ENCODE measurements at places on chromosomes 4 and X. TPM values are rescaled to one million over a fixed set of nuclear protein-coding genes. Genes with fewer than 3 reads are reported as not detected.

GRCh38 chrX:11470250-11470974 is 177.2 kb downstream of the AMELX start:
- no peak for DNase-seq

DNA sequence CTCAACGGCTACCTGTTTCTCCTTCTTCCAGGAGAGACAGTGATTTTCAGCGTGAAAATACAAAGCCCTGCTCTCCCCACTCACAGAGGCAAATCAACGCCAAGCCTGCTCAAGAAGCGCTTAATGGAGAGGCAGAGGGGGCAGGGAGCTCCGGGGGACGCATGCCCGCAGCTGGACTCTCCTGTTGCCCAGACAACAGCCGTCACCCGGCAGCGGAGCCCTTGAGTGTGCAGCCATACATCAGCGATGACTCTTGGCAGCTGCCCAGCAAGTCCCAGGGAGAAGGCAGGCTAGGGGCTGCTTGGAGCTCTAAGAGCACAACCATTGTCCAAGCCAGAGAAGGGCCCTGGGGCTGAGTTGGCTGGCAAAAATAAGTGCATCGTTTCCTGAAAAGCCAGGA is 71.0 kb upstream of the AFAP1 start:
- DNase-seq: peak; percentile 35

The VEGFC gene
- 6.9 TPM for total RNA-seq

The ZNF185 gene
- 2.5 TPM for total RNA-seq

DNA sequence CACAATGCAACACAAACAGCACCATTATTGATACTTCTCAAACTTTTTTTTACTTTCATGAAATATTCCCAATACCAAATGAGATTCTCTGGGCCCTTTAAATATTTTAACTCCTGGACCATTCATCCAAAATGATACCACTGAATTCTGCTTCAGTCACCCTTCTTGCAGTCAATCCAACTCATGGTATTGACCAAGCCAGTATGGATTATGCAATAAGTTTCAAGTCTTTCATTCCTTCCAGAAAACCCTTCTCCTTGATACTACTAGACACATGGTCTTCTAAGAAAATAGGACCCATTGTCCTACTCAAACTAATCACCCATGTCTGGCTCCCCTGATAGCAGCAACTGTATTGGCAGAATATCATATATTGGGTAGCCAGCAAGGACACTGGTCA is 23.0 kb downstream of the ZNF721 start:
- DNase-seq: no peak

The ZNF827 gene
- 13.8 TPM for total RNA-seq

The SRPX gene
- 45.2 TPM for total RNA-seq

The HMGN5 gene
- total RNA-seq: 2.3 TPM

GRCh38 chrX:63765712-63766111 is 19.3 kb downstream of the ARHGEF9 start:
- no peak for DNase-seq

The RNF212 gene
- 0.62 TPM for total RNA-seq

The FGB gene
- total RNA-seq: not detected

DNA sequence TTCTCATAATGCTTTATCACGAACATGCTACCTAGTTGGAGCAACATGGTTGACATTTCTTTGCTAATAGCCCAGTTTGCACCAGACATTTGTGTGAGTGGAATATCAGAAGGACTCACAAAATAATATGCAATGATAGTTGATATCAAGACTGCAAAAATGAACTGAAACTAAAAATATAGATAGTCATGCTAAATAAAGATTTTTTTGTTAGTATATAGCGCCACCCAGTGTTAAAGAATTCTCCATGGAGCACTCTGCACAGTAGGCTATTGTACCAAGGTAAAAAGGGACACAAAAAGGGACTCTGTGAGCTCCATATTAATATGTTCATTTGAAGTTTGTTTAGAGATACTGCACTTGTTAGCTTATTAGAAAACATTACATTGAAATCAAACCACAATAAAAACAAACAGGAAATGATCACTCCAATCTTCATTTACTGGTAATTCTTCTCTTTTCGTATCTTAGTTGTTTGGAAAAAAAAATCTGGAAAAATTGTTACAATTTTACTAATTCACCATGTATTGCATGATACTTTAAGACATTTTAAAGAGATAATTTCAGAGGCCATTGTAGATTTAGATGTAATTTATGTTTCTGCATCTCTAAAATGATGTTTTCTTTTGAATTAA is 1509.6 kb downstream of the ADGRL3 start:
- DNase-seq: no peak

The SLC9B1 gene
- total RNA-seq: 0.20 TPM

The PF4V1 gene
- not detected for total RNA-seq

GRCh38 chr4:3128976-3129375 is 54.5 kb downstream of the HTT start:
- no peak for DNase-seq

The ACE2 gene
- total RNA-seq: 12.7 TPM

DNA sequence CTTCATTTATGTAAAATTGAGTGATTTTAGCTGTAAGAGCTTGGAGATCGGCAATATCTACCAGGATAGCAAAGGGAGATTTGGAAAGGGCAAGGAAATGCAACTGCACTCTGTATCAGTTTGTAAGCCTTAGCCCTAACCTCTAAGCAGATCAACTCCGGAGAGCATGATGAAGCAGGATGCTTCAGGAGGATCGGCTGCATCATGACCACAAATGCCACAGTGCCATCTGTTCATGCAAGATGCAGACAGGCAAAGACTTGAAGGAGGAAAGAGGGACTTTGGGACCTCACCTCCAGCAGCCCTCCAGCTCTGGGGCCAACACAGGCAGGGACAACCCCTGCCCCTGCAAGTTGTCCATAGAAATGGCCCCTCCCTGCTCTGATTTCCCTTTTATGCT is 377.6 kb upstream of the GATB start:
- no peak for DNase-seq

The GPR34 gene
- total RNA-seq: 8.6 TPM

- no peak for DNase-seq
These were observed 505.6 kb downstream of the STIM2 start for GRCh38 chr4:27366104-27366823.

GRCh38 chr4:45778514-45778913 is 345.3 kb downstream of the GABRG1 start:
- DNase-seq: no peak

DNA sequence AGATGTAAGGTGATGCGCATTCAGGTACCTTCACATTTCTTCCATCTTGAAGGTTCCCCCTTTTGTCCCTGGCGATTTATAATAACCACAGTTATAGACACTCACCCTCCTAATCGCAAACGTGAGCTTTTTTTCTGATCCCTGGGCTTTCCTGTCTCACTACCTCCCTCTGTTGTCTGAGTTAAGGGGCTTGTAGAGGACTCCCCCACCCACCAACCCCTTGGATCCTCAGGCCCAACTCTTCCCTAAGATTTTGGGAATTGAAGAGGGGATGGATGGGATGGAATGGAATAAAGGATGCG is 1.4 kb downstream of the CNKSR2 start:
- no peak for DNase-seq

The ARX gene
- not detected for total RNA-seq

DNA sequence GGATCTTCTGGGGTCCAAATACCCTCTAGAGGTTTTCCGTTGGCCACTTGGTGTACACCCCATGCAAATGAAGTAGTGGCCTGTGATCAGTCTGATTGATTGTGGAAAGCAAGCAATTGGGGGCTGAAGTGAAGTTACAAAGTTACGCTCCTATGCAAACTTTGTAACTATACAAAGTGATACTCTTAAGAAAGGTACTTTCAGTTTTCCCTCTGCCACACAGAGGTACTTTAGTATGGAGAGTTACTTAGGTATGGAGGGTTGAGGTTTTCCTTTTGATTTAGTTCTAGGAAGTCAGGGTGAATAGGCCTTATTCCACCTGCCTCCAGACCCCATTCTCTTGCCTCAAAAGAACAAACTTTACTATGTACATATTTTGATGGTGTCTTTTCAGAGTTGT is 28.7 kb downstream of the STAG2 start:
- DNase-seq: no peak

DNA sequence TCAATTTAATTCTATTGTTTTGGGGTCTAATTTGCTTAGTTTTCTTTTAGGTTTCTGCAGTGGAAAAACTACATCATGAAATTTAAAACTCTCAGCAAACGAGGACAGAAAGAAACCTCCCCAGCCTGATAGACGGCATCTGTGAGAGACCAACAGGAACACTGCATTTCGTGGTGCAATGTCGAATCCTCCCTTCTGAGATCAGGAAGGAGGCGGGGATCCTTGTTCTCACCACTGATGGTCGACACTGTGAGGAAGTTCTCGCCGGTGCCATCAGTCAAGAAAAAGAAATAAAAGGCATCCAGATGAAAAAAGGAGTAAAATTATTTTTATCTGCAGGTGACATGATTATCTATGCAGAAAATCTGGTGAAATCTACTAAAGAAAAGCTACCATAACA is 16.5 kb downstream of the GAK start:
- no peak for DNase-seq

DNA sequence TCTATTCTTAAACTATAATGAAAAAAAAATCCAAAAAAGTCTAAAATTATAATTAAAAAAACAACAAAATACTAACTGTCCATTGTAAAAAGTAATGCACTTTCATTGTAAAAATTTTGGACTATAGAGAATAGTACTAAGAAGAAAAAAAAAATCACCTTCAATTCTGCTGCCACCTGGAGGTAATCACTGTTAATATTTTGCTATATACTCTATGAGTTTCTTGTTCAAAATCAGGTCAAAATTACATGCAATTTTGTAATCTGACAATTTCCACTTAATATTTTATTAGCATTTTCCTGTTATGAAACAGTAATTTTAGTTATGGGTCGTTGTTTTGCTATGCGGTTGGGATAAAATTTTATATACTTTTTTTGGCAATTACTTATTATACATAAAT is 62.0 kb downstream of the HTT start:
- no peak for DNase-seq

The BEX1 gene
- 0.50 TPM for total RNA-seq

DNA sequence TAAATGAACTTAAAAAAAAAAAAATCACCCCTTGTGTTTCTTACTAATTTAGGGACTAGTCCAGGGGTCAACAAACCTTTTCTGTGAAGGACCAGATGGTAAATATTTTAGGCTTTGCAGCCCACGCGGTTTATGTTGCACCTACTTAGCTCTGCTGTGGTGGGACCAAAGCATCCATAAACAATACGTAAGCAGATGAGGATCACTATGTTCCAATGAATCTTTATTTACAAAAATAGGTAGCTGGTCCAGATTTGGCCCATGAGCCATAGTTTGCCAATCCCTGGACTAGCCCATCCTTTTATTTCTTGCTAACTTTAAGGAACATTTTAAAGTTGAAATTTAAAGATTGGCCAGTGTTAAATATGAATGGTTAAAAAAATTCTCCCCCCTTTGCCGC is 95.3 kb downstream of the AFF1 start:
- no peak for DNase-seq

The CSAG1 gene
- not detected for total RNA-seq

DNA sequence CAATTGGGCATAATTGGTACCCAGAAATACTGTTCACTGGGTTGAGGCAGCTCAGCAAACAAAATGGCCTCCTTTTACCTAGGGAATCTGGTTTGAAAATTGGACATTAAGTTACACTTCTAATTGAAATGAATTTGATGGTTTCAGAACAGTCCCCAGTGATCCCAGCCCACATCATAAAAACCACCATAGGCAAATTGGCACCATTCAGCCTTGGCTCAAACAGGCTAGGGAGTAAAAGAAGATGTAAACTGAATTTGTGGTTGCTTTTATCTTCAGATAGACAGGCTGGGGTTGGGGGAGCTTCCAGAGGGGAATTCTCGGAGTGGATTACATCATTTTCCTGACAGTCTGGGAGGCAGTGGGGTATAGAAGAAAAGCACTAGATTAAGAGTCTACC is 576.5 kb downstream of the MID1IP1 start:
- no peak for DNase-seq

DNA sequence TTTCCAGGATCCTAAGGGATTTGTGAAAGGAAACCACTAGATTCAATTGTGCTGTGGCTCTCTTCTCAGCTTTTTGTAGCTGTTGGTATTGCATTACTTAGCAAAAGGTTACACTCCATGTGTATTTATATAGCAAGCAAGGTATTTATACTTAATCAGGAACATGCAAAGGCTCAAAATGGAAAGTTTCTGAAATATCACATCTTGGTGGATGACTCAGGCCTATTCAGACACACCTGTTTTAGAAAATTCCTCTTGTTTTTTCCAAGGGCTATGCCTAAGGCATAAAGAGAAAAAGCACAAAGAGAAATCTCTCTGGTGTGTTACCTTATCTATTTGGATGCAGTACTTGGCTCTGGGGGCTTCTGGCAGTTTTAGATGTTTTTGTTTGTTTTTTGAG is 144.4 kb upstream of the GALNT7 start:
- no peak for DNase-seq

DNA sequence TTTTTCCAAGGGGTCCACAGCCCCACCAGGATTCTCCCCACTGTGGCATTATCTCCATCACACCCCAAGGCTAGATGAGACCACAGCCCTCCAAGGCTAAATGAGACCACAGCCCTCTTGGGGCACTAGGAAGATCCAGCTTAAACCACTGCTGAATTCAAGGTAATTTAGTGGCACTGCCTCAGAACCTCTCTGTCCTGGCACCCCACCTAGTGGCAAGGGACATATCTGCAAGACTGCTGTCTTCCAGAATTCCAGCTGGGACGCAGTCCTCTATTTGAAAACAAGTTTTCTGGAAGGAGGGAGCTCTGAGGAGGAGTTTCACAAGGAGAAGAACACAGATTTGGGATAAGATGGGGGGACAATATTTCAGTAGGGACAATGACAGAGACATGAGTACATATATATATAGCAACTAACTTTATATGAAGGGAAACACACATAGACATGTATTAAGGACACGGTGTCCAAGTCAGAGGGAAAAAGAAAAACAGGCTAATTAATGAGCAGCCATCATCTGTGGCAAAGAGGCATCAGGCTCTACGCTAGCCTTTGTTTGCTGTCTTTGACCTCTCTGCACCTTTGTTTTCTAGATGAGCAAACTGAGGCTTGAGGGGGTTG is 9.3 kb downstream of the CETN2 start:
- DNase-seq: no peak

DNA sequence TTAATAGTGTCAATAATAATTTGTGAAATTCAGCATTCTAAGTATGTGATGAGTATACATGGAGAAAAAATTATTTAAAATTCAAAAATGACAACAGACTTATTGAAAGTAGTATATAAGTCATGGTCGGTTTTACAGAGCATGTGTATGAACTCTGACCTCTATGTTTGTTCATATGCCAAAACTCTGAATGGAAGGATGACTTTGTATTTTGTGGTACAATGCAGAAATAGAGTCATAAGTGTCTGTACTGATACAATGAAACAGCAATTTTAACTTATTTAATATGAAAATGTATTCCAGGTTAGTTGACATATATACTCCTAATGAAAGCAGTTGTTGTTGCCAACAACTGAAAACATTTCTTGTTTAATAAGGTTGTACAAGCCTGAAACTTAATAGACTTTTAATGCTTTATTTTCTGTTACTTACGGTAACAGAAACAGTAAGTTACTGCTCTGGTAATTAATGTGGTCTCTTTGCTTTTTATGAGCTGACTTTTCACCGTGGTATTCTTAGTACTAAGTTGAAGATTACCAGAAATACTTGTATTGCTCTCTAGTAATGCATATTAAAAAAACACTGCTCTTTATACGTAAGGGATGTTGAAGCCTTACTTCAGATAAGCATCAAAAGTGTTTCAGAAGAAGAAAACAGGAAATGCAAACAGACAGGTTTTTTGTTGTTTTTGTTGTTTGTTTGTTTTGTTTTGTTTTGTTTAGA is 1.9 kb downstream of the UBE2K start:
- no peak for DNase-seq

The ARSJ gene
- 0.59 TPM for total RNA-seq

GRCh38 chrX:55659931-55660330 is 36.7 kb downstream of the FOXR2 start:
- no peak for DNase-seq
